Activated CD4-positive, alpha-beta T cell treated with anti-CD3 and anti-CD28 coated beads, Interleukin-2, Interleukin-4, amounts not matched to agents 100 ng/mL and 50 ng/mL, durations not matched to agents 16 hours and 8 hours (primary cell): ENCODE measurements at places on chromosomes 16 and 17.

DNA sequence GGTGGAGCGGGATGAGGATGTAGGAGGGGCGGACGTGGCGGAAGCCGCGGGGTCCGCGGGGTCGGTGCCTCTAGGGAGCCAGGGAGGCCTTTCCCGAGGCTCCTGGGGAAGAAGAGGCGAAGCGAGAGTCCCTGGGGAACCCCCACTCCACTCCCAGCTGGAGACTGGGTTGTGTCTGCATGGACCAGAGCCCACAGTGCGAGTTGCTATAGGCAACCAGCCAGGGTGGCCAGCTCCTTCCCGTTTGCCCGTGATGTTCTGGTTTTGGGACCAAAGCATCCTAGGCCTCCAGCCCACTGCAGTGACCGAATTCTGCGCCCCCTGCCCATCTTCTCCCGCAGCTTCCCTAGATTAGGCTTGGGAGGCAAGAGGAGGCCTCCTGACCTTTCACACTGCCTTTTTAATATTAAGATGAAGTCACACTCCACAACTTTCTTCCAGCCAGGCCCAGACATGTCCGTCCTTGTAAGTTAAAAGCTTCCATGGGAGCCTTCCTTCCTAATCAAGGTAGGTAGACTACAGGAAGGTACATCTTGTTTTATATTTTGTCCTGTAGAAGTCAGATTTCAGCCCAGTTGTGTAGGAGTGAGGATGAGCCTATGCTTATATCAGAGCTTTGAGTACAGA lies 469 bp downstream of the AMZ2 start:
- no peak for DNase-seq

- no peak for DNase-seq
Measured at GRCh38 chr16:26530584-26531289, 536.0 kb upstream of the C16orf82 start.

- no peak for DNase-seq
Measured at GRCh38 chr16:69935740-69936139, 15.4 kb upstream of the CLEC18A start.

- DNase-seq = no peak
Measured at GRCh38 chr16:82231008-82231787, 61.2 kb upstream of the MPHOSPH6 start.

GRCh38 chr17:1019451-1019850 lies 22.5 kb downstream of the TIMM22 start:
- DNase-seq = no peak
